AG09309 (cell line): ENCODE measurements at places on chromosomes 1 and 21.
A peak's percentile ranks its signal among the peaks of the same experiment; 100 is the strongest.

- DNase-seq = no peak
Measured at GRCh38 chr1:96340686-96341085, 380.9 kb upstream of the PTBP2 start.

GRCh38 chr21:35868005-35868868, 192.1 kb downstream of the SETD4 start:
- no peak for DNase-seq

DNA sequence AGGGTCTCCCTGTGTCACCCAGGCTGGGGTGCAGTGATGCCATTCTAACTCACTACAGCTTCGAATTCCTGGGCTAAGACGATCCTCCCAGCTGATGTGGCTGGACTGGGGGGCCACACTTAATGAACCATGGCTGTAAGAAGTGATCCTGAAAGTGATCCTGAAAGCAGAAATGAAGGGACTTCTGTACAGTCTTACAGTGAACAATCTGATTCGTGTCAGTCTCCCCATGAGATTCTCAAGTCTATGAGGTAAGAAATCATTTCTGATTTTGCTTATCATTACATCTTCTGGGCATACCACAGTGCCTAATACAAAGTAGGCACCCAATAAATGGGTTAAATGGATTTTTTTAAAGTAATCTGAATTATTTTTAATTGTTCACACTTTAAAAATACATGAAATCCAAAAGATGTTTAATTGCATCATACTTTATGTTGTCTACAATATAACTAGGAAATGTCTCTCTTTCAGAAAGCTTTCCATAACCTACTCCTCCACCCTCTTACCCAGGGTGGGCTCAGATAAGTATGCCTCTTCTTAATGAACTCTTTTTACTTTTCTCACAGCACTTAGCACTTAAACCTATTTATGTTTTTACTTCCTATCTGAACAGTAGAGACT, 21.5 kb downstream of the TUT4 start:
- no peak for DNase-seq

GRCh38 chr21:31795992-31796391, 64.1 kb upstream of the SCAF4 start:
- no peak for DNase-seq

DNA sequence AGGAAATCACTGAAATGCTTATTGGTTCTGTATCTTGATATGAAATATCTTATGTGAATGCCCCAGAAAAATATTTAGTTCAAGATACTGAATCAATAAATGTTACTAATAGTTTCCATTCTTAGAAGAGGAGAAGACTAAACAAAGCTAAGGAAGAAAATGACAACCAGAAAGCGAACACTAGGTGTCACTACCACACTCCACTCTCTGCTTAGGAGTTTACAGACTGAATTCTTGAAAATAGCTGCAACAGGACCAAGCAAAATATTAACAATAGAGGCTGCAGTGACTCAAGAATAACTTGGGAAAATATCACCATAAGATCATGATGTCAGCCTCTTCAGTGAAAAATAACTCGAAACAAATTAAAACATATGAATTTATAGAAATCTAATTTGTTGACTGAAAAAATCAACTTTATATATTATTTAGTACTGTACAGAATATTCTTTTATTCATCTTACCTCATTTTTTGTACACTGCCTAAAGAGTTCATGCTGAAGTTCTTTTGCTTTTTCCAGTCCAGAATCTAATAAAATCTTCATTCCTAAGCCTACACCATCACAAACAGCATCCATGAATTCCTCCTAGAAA, 61.6 kb downstream of the KIF14 start:
- DNase-seq = peak; percentile 28

DNA sequence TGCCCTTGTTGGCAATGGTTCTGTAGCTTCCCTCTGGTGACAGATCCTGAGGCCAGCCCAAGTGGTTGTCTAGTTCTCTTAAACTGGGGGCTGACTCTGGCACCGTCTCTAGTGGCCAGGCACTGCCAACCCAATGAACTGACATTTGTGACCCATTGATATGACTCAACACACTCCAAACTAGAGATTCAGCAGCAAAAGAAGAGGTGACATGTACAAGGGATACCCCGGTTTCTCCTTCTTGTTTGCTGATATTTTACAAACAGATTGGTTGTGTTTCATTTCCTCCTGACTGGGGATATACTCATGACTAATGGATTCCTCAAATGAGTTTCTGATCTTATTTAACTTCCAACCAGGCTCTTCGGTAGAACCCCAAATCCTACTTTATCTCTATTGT, 65.9 kb upstream of the DNAJC6 start:
- DNase-seq = no peak

- DNase-seq = no peak
Measured at GRCh38 chr1:24955779-24956365, 25.8 kb upstream of the RUNX3 start.

DNA sequence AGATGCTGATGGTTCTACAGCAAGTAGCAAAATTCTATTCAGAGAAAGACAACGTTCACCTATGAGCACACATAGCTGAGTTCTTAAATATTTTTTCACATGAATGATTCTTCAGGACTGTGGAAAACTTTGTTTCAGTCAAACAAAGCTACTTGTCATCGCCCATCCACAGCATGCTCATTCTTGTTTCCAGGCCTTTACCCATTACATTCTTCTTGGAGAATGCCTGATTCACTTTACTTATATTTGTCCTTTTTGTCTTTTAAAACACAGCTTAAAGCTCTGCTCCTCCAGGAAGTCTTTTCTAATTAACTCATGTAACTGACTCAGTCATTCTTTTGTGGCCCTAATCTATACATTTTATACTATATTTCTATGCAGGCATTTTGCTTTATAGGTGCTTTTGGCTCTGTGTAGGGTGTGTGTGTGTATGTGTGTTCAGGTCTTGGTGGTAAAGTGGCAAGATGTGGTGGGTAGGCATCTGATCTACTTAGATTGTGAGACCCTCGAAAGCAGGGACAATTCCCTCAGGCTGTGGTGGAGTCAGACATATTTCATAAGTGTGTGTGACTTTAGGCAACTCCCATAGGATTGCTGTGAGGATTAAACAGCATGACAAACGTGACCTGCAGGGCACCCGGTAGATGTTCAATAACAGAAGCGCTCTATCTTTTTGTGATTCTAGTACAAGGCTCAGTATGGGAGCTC, 11.8 kb upstream of the MARK1 start:
- DNase-seq = no peak

GRCh38 chr1:234708700-234709395, 98.9 kb upstream of the IRF2BP2 start:
- DNase-seq = no peak

DNA sequence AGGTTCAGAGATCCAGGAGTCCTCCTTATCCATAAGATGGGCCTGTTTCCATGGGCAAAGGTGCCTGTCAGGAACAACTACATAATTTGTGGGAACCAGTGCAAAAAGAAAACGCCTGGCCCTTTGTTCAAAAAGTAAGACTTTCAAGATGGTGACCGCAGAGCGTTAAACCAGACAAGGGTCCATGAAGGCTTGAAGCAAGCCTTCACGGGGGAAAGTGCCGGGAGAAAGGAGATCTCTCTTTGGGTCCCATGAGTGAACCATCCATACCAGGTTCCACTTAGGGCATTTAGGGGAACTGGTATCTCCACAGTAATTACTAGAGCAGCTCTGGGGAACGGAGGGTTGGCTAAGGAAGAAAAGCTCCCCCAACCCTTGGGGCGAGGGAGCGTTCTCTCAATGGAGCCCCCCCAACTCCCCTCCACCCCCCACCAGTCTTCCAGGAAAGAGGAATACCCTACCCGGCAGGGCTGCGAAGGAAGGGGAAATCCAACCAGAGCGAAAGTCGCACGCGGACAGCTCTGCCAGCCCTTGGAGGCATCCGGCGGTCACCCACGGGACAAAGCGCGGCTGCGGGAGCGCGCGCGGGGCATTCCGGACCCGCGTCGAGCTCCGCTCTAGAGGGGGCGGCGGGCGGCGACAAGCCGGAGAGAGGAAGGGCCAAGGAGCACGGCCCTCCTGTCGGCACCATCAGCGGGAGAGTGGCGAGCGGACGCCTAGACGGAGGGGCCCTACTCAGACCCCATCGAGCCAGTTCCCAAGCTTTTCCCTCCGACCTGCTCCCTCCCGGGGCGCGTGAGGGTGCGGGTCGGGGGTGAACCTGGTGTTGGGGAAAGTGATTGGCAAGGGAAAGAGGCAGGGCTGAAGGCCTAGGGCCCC, 687 bp upstream of the RASSF5 start:
- DNase-seq = no peak

GRCh38 chr1:231699784-231700183, 73.2 kb downstream of the DISC1 start:
- no peak for DNase-seq

- DNase-seq = no peak
Measured at GRCh38 chr1:173508541-173508940, 31.4 kb downstream of the PRDX6 start.

DNA sequence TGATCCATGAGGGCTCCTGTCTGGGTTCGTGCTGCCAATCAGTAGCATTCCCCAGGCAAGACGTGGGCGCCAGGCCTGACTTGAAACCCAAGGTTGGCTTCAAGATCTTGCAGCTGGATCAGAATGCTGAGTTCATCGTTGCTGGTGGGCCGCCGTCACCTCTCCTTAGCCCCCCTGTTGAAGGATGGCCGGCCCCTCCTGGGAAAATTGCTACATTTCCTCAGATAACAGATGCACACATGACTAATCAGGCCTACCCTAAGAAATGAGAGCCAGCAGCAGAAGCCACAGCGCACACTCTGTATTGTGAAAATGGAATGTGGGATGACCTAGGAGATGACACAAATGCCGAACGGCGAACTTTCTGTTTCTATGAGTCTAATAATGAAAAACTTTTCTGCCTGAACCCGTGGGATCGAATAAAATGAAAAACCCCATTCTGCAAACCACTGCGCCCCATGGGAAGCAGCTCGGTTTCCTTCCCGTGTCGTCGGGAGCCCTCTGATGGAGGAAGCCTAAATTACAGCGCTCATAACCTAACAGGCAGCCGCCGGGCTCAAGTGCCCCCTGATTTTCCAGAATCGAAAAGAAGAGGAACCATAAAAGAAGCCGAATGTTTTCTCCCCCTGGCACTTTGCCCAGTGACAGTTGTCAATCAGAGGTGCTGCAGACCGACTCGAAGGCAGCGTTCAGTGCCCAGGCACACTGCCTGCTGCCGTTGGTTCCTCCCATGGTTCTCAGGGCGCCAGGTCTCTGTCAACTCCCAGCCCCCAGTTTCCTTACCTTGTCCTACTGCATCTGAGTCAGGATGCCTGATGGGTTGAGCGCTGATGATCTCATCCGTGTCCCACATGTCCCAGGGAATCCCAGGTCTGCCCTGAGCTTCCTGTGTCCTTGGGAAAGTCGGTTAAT, 38.2 kb upstream of the H6PD start:
- DNase-seq = peak; percentile 78

- no peak for DNase-seq
Measured at GRCh38 chr21:40685141-40685540, 161.8 kb downstream of the DSCAM start.

GRCh38 chr1:183915625-183916510, 110.9 kb downstream of the RGL1 start:
- peak; percentile 96 for DNase-seq

- DNase-seq = peak; percentile 35
Measured at GRCh38 chr1:17059391-17060305, 5.8 kb upstream of the SDHB start.

DNA sequence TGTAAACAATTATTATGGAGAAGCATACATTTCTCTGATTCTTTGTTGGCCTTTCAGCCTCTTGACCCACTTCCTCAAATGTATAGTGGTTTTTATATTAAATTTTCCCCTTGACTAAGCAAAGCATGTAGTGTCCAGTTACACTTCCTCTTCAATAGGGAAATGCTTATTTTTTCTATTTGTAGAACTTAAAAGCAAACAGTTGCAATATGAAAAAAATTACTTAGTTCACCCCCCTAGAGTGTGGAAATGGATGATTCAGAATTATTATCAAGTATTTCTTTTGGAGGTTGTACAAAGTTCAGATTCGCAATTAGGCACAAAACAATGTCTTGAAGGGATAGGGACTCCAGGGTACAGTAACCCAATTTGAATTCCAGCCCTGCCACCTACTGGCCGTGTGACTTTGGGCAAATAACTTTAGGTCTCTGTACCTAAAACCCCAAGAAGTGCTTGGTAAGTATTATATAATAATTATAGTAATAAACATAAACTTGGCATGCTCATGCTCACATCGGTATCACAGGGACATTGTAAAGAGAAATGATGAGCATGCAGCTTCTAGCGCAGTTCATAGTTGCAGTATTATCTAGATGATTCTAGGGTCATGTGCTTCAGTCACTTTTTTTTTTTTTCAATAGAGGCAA, 28.6 kb upstream of the IFNGR2 start:
- no peak for DNase-seq

GRCh38 chr1:19479351-19480120, 5.8 kb downstream of the CAPZB start:
- DNase-seq = no peak

- no peak for DNase-seq
Measured at GRCh38 chr1:118827207-118827606, 160.9 kb downstream of the TBX15 start.

DNA sequence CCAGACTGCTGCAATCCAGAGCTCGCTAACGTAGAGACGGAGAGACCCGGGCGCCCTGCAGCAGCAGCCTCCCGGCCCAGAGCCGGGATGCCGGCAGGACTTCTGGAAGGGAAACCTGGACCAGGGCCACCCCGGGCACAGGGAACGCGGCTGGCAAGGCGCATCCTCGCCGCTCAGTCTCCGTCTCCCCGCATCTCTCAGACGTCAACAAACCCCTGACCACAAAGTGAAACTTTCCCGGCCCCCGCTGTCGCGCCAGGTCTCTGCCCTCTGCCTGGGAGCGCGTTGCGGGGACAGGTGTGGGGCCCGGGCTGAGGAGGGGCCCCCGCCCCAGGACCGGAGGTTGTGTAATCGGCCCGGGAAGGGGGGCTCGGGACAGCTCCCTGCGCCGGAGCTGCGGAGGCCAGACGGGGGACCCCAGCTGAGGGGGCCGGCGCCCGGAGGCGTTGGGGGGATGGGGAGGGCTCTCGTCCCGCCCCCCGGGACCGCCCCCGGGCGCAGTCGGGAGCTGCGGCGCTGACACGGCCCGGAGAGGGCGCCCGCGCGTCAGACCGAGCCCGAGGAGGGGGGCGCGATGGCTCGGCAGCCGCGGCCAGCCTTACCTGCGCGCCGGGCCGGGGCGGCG, 116.6 kb upstream of the HIVEP3 start:
- no peak for DNase-seq

DNA sequence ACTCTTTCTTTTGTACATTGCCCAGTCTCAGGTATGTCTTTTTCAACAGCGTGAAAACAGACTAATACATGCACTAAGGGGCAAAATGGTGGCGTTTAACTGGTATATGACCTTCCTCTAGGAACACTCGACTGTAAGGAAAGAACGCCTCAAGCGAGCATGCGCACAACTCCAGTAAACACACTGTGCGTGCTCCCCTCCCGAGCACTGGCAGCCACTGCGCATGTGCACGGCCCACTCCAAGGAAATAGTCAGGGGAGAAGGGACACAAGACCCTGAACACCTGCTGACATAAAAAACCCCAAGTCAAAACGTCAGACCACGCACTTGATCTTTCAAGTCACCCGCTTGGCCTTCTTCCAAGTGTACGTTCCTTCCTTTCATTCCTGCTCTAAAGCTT, 173.5 kb downstream of the NPHP4 start:
- DNase-seq = no peak
